K562 (cell line): ENCODE measurements at places on chromosomes 7 and 10. TPM values are rescaled to one million over a fixed set of nuclear protein-coding genes. Genes with fewer than 3 reads are reported as not detected.
A peak's percentile ranks its signal among the peaks of the same experiment; 100 is the strongest.

COL13A1 gene
- total RNA-seq, result not detected in 2 replicates

SLC13A4 gene
- 0.60 and 0.66 TPM in 2 replicates for total RNA-seq

GRCh38 chr7:1542841-1543747 lies 12.6 kb downstream of the MAFK start:
- no peaks in the 10 kb centered on the region; the same call in 1 of the 3 replicates for H3K4me1 ChIP-seq
- H3K27ac ChIP-seq, result no peak overlapping the region
- H3K36me3 ChIP-seq, result peaks cover 37% of the 10 kb centered on the region; the same call in 2 of the 3 replicates
- no peak for DNase-seq
- no peak overlapping the region for H3K4me3 ChIP-seq
- H3K27me3 ChIP-seq, result no peaks in the 10 kb centered on the region; the same call in 1 of the 2 replicates

NYAP1 gene
- total RNA-seq, result 0.82 and 0.87 TPM in 2 replicates

DNA sequence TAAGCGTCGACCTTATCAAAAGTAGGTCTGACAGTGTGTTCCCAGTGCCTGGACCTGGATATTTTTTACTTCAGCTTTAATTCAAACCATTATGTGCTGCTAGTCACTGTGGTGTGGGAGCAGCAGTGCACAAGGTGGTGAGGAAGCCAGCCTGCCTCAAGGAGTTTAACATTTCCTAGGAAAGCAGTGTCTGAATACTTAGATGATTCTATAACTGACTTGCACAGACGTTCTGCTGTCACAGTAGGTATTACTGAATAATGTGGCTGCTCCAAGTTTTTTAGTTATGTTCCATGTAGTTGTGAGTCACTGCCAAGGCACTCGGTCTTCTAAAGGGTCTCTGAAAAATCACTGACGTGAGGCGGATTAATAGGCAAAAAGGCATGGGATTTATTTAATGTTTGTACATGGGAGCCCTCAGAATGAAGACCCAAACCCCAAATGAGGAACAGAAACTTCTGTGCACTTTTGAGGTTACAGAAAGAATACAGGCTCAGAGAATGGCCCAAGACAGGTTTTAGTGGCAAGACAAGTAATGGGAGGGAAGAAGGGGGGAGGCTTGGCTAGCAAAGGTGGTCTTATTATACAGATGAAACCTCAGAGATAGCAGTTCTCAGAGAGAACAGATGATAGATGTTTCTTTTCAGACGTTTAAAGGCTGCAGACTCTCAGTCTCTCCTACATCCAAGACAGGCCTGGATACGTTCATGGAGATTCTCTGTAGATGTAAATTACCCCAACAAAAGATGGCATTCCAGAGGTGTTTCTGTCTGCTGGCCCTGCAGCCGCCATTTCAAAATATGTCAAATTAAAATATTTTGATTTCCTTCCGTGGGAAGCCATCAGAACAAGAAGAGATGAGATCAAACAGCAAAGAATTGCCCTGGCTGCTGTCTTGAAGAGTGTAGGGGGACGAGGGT lies 209.3 kb downstream of the SDK1 start:
- no peaks in the 10 kb centered on the region for H3K4me1 ChIP-seq
- no peak for DNase-seq
- H3K36me3 ChIP-seq, result no peaks in the 10 kb centered on the region
- no peak overlapping the region for H3K4me3 ChIP-seq
- no peaks in the 10 kb centered on the region for H3K27me3 ChIP-seq
- H3K27ac ChIP-seq, result no peak overlapping the region

COL28A1 gene
- total RNA-seq, result 0.13 and 0.40 TPM in 2 replicates

DNA sequence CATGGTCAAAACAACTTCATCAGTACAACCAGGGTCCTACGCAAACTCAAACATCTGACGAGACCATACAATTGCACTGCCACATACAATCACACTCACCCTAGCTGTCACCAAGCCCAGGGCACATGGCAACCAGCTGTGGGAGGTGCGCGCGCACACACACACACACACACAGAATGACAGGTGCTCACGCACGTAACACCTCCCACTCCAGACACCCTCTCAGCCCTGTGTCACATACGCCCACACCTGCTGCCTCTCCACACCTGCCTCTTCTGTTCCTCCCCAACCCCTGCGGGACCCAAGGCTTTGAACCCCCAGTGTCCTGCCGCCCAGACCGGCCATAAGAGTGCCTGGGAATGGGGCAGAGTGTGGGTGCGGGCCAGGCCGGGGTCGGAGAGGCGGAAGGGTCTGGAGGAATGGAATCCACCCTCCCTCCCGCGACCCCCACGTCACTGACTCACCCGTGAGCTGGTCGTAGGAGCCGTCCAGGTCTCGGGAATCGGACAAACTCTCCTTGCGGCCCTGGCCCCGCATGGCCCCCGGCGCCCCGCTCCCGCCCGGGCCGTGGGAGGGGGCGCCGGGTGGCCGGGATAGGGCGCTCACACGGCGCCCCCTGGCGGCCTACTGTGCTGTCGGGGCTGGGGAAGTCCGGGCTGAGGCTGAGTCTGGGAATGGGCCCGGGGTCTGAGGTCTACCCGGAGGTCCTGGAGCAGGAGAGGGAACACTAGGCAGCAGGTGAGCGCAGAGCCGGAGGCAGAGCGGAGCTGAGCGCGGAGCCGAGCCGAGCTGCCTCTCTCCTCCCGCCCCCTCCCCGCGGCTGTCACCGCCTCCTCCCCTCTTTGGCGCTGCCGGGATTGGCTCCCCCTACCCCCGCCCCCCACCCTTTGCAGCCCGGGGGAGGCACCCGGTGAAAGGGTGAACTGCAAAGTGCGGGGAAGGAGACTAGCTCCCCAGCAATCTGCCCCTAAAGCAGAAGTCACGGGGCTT lies at the start of gene KCNIP2:
KCNIP2 (minus strand) TSS at position 769 of the 990 bp plus-strand sequence; CDS start at position 537, 232 bp downstream.
- H3K27ac ChIP-seq, result no peak within 1 kb of the TSS
- H3K4me1 ChIP-seq, result no peaks in the 10 kb centered on the region; the same call in 2 of the 3 replicates
- H3K4me3 ChIP-seq, result no peak within 1 kb of the TSS
- H3K36me3 ChIP-seq, result peaks cover 2% of the 10 kb centered on the region; the same call in 1 of the 3 replicates
- DNase-seq, result peak; percentile 1

DNA sequence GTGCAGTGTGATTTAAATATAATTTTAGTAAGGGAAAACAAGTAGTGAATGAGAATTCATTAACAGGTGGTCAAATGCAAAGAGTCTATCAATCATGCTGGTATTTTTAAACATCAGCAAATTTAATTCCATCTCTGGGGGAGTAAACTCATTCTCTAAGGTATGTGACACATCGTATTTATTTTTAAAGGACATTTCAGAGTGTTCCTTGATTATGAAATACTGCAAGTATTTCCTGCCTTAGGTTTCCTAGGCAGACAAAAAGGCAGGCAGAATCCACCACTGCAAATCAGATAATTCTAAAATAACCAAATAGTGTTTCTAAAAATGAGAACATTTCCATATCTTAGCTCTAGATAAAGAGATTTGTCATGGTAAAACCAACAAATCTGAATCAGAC lies 193.8 kb downstream of the LRRTM3 start:
- H3K4me3 ChIP-seq, result no peak overlapping the region
- H3K27me3 ChIP-seq, result no peaks in the 10 kb centered on the region
- no peaks in the 10 kb centered on the region for H3K36me3 ChIP-seq

OR2A7 gene
- not detected in 2 replicates for total RNA-seq

GRCh38 chr7:123716877-123717276 lies 31.9 kb downstream of the WASL start:
- no peak overlapping the region for H3K4me3 ChIP-seq
- no peak for DNase-seq
- H3K27me3 ChIP-seq, result no peaks in the 10 kb centered on the region
- peaks cover 43% of the 10 kb centered on the region for H3K4me1 ChIP-seq
- H3K27ac ChIP-seq, result no peak overlapping the region

DNA sequence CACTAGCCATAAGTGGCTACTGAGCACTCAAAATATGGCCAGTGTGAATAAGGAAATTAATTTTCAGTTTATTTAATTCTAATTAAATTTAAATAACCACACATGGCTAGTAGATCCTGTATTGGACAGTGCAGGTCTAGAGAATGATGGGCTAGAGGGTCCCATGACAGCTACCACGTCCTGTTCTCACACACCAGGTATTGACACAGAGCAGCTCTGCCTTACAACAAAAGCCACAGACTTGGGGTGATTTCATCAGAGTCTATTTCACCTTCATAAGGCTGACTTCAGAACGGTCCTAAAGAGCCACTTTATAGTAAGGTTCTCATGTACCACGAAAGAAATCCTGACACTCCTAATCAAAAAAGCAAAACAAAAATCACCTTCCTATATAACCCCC lies 111.3 kb downstream of the UBE2H start:
- H3K36me3 ChIP-seq, result no peaks in the 10 kb centered on the region
- H3K27ac ChIP-seq, result no peak overlapping the region
- DNase-seq, result no peak
- no peak overlapping the region for H3K4me3 ChIP-seq
- H3K4me1 ChIP-seq, result peaks cover 28% of the 10 kb centered on the region

- H3K36me3 ChIP-seq, result no peaks in the 10 kb centered on the region
- no peaks in the 10 kb centered on the region for H3K27me3 ChIP-seq
- H3K27ac ChIP-seq, result no peak overlapping the region
These were observed 25.1 kb downstream of the CDK14 start for GRCh38 chr7:90621125-90621746.

DDX21 gene
- total RNA-seq, result 250 and 281 TPM in 2 replicates

DNA sequence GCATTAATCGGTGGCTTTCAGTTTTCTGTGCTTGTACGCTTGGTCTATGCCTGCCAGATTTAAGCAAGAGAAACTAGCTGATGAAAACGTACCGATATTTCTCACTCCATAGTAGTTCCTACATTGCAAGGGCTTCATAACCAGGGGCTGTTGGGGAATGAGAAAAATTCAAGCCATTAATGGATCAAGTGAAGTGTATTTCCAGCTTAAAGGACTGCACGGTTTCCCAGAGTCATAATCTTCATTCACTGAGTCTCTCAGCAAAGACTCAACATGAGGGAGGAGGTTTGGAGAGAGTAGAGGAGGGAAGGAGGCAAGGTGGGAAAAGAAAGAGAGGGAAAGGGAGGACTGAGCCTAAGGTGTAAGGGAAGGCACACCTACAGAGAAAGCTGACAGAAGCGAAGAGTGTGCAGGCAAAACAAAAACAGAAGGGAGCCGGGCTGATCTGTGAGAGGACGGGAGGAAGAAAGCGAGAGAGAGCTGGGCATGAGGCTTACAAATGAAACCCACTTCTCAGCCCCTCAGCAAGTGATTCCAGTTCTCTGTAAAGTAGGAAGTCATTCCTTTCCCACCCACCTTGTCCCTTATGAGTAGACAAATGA lies 625 bp downstream of the GIMAP2 start:
- no peak for DNase-seq
- no peak overlapping the region for H3K27ac ChIP-seq
- peaks cover 6% of the 10 kb centered on the region; the same call in 1 of the 3 replicates for H3K27me3 ChIP-seq
- peak overlapping the region; percentile 20; the same call in 1 of the 2 replicates for H3K4me3 ChIP-seq

- H3K36me3 ChIP-seq, result no peaks in the 10 kb centered on the region
- no peaks in the 10 kb centered on the region for H3K27me3 ChIP-seq
- DNase-seq, result no peak
- H3K4me3 ChIP-seq, result no peak overlapping the region
- no peaks in the 10 kb centered on the region for H3K4me1 ChIP-seq
These were observed 161.2 kb downstream of the DGKI start for GRCh38 chr7:137685433-137686164.
